Cardiac muscle cell (in vitro differentiated cells and primary cell): ENCODE measurements at places on chromosomes 3 and 15.

DNA sequence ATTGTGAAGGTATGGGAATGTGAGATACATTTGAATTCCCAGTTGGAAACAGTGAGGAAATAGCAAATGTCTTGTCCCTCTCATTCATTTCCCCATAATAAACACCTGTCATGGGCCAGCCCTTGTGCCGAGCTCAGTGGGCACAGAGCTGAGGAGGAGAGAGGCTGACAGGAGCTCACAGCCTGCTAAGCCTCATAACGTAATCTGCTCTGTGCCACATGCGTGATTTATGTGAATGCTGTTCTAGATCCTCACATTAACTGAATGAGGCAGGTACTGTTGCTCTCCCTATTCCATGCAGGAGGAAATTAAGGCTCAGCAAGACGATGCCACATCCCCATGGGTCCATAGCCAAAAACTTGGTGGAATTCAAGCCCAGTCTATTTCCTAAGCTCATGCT lies 35.2 kb upstream of the RHO start:
- DNase-seq = no peak

GRCh38 chr3:47251689-47252088 lies 30.9 kb downstream of the KIF9 start:
- DNase-seq = no peak

DNA sequence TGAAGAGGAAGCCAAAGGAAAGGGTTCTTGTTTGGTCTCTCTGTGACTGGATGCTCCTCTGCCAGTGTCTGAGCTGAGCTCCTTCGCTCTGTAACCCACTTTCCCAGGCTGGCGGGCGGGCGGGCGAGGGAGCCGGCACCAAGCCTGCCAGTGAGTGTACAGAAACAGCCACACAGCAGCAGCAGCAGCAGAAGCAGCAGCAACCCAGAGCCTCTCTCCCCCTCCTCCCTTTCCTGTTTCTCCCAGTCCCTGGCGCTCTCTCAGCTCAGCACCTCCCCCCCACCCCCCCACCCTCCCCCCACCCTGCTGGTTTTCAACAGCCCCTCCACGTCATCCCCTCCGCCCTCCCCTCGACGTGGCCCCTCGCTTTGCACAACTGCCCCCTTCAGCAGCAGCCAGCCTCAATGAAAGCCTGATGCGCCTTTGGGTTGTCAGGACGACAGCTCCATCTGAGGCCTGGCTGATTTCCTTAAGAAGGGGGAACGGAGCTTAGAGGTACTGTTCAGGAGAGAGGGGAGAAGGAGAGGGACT lies at the start of gene LSAMP:
Gene LSAMP (minus strand): TSS at position 177 of the 531 bp plus-strand sequence.
- DNase-seq = peak; percentile 46

- no peak for DNase-seq
Observed at GRCh38 chr3:10550705-10551104, 45.3 kb upstream of the ATP2B2 start.
